NCI-H187 (cell line): ENCODE measurements at places on chromosomes 11 and 22.

GRCh38 chr11:31687256-31687655, 123.9 kb downstream of the PAX6 start:
- no peak for DNase-seq

DNA sequence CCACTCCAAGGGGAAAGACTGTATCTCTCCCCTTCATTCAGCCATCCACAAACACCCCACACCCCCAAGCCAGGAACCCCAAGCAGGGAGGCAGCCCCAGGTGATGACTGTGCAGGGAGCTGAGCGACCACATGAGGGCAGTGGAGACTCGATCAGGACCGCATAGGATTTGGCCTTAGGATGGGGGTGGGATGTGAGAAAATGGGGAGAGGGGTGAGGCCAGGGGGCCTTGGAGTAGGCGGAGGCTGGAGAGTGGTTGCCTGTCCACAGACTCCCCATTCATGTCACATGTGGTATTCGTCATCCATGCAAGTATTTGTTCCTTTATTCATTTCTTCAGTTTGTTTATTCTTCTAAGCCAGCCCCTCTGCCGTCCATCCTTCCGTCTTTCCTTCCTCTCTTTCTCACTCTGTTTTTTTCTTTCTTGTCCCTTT, 2.7 kb upstream of the RHOD start:
- peak; percentile 3 for DNase-seq

- DNase-seq: peak; percentile 70
Measured at GRCh38 chr22:31857247-31857646, 87.1 kb upstream of the YWHAH start.

GRCh38 chr11:70301721-70302418, 31.4 kb downstream of the PPFIA1 start:
- DNase-seq: no peak

GRCh38 chr11:64566042-64566914, 24.7 kb upstream of the SLC22A12 start:
- no peak for DNase-seq

DNA sequence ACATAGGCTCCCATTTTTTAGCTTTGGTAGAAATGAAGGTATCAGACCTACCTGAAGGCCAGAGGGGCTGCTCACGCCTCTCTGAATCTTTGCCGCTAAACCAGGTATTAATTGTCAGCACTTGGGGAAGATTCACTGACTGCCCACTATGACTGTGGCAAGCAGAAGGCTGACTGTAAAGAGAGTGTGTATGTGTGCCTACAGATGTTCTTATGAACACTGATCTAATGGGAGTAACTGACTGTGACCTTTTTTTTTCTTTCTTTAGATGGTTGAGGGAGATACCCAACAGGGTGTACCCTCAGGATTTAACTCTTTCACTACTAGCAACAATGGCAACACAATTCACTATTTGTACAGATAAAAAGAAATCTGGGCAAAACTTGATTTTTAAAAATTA, at the start of gene RAG2:
RAG2 (minus strand) TSS at position 186 of the 400 bp plus-strand sequence. CDS start 4,068 bp downstream, outside the sequence.
- no peak for DNase-seq

GRCh38 chr11:119236490-119236889, 30.4 kb downstream of the CBL start:
- DNase-seq: no peak

DNA sequence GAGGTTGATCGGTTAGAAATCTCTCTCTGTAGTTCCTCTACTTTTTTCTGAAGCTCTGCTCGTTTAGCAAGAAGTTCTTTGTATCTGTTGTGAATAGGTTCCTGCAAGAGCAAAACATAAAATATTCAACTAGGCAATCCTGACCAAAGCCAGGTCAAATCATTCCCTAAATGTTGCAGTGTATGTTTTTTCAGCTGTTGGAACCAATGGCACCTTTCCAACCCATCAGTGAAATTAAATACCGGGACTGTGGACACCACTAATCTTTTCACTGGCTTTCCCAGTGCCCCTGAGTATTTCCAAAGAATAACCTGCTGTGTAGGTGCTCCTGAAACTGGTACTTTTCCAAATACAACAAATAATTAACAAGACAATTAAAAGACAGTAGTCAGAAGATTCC, 45.1 kb downstream of the CEP57 start:
- DNase-seq: no peak

DNA sequence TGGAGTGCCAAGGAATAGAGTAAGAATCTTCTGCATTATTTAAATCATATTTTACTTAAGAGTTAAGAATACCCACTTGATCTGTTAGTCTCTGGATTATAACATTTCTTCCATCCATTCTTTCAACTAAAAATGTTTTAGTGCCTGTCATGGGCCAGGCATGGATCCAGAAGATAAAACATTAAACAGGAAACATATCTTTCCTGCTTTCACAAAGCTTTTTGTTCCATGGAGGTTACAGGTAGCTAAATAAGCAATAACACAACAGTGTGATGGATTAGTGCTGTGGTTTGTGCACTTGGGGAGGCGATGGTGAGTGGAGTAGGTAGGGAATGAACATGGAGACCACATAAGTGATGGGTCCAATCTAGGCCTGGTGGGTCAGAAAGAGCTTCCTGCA, 258.5 kb downstream of the DDX10 start:
- no peak for DNase-seq

GRCh38 chr11:128549256-128549944, 38.0 kb downstream of the ETS1 start:
- DNase-seq: no peak

GRCh38 chr22:48754611-48755058, 1073.0 kb downstream of the BRD1 start:
- no peak for DNase-seq

DNA sequence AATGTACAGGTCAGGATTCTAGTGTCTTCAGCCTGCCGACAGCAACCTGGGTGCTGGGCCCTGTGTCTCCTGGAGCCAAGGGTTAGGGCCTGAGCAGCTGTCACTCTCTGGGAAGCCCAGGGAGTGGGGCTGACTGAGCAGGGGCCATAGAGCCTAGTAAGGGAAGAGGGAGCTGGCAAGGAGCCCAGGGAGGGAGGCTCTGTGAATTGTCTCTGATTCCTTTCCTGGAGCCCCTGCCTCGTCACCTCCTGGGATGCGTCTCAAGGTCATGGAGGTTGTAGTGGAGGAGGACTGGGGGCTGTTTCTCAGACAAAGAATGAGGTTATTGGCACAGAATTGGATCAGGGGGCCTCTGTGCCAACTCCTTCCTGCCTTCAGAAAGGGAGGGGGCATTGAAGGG, 11.8 kb downstream of the SOX10 start:
- no peak for DNase-seq

DNA sequence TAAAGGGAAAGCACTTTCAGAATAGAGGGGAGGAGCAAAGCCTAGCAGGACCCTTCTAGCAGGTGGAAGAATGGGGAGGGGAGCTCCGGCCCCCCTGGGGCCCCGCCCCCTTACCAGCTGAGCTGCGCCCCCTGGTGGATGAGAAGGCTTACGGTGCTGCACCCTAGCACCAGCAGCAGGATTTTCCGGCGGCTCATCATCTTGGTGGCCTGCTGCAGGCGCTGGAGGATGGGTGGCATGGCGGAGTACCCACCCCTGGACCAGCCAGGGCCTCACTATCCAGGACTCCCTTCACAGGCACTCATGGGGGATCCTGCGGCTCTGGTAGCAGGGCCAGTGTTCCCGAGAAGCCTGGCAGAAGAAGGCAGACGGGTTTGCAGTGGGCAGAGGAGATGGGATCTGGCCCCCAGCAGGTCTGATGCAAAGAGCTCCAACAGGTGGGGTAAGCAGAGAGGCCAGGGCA, 3.8 kb downstream of the GAL3ST3 start:
- no peak for DNase-seq

- DNase-seq: no peak
Measured at GRCh38 chr11:19181531-19182261, 20.1 kb downstream of the CSRP3 start.

DNA sequence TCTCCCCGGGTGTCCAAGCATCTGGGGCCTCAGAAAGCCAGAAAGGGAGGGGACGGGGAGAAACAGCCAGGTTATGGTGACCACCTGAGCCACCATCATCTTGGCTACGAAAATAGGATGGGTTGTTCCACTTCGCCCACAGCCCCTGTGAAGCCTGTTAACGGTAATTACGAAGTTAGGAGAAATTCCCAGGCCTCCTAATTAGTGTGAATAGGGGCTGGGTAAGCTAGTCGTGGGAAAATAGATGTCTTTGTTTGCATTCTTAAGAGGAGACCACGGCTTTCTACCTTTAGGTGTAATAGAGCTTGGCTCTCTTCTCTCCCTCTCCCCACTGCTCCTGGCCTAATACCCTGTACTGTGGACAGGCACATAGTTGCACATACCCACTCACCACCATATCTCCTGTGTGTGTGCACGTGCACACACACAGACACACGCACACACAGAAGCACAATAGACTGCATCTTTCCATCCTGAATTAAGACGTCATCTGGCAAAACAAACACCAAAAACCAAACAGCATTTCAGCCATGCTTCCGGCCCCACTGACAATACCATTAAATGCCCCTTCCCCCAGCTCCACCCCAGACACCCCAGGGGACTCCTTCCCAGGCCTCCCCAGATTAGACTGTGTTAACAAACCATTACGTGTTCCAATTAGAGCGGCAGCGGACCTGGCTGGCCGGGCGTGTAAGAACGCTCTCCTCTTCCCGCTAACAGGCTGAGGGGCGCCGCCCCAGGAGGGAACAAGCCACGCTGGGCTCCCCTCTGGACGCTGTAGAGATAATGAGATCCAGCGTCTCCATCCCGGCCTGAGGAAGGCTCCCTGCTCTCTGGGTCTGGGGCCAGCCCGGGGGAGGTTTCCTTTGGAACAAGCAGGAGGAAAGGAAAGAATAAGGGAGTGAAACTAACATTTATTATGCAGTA, 72.8 kb downstream of the TP53I11 start:
- no peak for DNase-seq

- no peak for DNase-seq
Measured at GRCh38 chr22:45968751-45969413, 8.1 kb downstream of the WNT7B start.

- no peak for DNase-seq
Measured at GRCh38 chr22:24068717-24069297, 57.7 kb downstream of the CABIN1 start.

DNA sequence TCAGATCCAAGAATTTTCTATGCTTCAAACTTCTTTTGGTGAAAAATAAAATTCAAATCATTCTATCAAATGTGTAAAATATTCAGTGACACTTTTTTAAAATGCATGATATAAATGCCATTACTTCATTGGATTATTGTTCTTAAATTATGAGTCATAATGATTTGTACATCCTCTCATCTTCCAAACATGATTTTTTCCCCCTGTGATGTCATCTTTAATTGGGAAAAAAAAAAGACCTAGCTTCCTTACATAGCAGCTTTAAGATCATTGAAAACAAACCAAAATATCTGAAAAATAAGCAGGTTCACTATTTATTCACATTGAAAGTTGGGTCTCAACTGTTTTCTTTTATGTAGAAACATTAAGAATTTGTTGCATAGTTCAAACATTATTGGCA, 1549.4 kb downstream of the LRRC4C start:
- no peak for DNase-seq

GRCh38 chr11:65560555-65561418, 2.6 kb upstream of the LTBP3 start:
- no peak for DNase-seq

DNA sequence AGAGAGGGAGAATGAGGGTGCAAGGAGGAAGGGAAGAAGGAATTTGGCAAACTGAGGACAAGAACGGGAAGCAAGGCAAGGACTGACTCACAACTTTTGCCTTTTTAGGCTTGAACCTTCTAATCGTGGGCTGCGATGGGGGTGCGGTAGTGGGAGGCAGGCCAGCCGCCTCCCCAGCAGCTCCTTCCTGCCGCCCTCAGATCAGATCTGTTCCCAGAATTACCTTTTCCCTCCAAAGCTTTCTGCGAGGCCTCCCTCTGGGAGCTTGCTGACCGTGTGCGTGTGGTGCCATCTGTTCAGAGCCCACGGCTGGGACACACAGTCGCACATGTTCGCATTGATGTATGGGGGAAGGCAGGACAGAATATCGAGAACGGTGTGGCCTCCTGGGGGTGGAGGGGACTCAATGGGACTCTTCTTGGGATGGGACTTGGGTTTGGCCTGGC, 86.9 kb upstream of the PARVA start:
- DNase-seq: no peak

- no peak for DNase-seq
Measured at GRCh38 chr11:118136801-118137200, 15.8 kb downstream of the SCN4B start.

DNA sequence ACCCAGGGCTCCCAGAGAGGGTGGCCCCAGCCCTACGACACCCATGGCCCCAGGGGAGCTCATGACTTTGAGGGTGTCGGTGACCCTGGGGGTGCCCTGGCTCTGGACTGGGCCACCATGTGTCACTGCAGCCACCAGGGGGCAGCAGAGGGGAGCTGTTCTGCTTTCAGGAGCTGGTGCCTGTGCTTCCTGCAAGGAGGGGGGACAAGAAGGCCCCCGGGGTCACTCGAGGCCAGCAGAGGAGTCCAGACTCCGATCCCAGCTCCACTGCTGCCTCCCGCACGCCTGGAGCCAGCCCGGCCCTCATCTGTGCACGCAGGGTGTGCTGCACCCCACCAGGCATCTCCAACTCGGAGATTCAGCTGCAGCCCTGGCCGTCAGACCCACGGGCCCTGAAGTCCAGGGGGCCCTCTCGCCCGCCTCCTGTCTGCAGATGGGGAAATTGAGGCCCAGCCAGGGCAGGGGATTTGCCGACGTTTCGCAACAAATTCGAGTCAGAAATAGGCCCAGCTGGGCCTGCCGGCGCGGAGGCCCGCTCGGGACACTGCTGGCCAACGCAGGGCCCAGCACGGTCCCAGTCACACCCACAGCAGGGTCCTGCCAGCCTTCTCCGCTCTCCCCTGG, 29.5 kb upstream of the WNT7B start:
- no peak for DNase-seq

DNA sequence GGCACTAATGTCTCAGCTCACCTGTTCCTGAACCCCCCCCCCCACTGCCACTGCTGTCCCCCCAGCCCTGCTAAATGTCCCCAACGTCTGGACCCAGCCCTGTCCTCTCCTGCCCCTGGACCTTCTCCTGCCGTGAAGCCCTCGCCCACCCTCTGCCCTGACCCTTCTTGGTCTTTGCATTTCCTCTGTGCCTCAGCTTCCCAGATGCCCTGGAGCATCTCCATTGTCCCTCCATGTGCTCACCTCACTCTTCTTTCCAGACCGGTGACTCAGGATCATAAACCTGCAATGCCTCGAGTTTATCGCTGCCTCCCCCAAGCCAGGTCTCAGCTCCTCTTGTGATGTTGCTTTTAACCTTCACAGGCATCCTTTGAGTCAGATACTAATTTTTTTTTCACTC, 416.4 kb downstream of the BRD1 start:
- DNase-seq: no peak

- DNase-seq: no peak
Measured at GRCh38 chr22:42877158-42877557, 20.1 kb upstream of the ARFGAP3 start.

DNA sequence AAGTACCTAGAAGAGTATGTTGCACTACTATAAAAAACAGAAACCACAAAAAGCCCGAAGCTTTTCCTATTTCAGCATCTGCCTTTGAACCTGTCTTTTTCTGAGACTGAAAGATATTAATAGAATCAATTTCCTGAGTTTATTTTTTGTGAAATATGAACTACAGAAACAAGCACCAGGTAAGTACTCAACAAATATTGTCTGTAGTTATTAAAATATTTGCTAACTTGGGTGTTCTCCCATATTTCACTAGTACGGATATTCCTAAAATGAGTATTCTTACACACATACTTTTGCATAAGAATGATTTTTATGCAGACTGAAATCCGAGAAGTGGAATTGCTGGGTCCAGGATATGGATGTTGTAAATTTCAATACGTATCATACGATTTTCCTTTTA, 188.0 kb downstream of the OR4C45 start:
- no peak for DNase-seq
